ENCODE measurements at places on chromosomes 16 and 17.
A peak's percentile ranks its signal among the peaks of the same experiment; 100 is the strongest.

GRCh38 chr17:77086433-77087010 is 54.2 kb upstream of the SEC14L1 start:
- DNase-seq, result peak; percentile 74

DNA sequence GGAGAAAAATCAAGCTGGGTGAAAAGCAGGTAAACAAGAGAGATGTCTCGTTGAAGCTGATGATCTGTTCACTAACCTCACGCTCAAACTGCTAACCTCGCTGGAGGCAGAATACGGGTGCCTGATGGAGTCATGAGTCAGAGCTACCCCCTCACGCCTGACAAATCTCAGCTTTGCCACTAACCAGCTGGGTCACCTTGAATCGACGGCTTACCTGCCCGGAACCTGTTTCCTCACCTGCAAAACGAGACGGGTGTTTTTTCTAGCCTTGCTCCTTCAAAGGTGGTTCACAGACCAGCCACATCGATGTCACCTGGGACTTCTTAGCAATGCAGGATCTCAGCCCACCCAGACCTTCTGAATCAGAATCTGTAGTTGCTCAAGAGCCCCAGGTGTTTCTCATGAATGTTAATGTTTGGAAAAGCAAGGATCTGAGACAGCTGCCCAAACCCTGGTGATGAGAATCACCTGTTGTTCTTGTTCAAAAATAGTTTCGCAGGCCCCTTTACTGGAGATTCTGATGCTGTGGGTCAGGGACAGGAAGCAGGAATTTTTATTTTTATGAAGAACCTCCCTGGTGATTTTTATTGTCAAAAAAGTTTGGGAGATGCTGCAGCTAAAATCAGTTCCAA is 56.9 kb downstream of the MARCHF10 start:
- DNase-seq, result no peak

DNA sequence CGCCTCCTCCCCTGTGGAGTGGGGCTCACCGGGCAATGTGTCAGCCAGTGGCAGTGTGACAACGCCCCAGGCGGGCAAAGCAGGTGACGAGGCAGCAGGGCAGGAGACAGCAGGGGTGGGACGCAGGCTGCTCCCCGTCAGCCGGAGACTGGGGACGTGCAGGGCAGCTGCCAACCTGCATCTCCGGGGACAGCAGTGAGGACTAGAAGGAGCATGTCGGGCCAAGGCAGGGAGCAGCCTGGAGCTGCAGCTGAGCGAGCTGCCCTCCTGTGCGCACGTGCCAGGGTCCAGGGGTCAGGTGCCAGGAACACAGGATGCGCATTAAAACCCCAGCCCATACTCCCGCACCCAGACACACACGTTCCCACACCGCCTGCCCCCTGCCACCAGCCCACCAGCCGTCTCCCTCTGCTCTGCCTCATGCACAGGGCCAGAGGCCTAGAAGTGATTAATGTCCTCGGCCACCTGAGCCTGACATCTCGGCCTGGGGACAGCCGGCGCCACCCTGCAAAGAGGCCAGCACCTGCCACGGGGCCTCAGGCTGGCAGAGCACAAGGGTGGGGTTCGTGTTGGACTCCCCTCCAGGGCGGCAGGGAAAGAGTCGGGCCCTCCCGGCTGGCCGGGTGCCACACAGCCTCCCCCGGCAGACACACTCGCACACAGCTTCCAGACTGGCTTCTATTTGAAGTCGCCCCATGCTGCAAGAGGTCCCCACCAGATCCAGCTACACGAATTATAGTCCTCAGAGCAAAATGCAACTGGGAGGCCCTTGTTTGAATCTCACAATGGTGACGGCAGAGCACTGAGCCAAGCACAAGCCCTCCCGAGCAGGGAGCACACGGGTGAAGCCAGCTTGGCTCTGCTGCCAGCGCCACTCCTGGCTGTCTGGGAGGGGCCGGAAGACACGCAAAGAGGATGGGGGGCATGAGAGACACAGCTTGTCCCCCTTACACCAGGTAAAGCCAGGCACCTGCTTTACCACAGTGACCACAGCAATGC is 90.4 kb downstream of the RBFOX3 start:
- DNase-seq, result no peak

- DNase-seq, result no peak
Observed at GRCh38 chr17:55830699-55831471, 80.0 kb downstream of the PCTP start.

GRCh38 chr16:67100569-67101310 is 9.0 kb upstream of the PHAF1 start:
- DNase-seq, result no peak

- DNase-seq, result no peak
Observed at GRCh38 chr17:16927641-16928321, 44.1 kb downstream of the TNFRSF13B start.

GRCh38 chr16:72561-73548 is at the start of gene RHBDF1:
RHBDF1 (minus strand) TSS chr16:72631; CDS start chr16:65015, 7,616 bp downstream.
- no peak for DNase-seq

DNA sequence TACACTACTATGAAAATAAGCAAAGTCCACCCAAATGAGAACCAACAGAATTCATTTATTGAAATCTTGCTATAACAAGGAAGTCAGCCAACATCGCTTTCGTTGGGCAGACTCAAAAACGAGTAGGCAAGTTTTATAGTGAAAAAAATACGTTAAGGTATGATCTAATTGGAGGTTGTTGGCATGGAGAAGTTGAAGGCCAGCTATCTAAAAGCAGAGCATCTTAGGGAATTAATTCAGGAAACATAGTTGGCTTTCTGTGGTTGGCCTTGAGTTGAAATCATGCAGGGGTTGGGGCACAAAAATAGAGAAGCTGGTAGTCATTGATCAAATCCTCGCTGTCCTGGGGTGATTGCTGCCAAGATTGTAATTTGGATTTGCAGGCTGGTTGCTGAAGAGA is 118.3 kb downstream of the PPM1E start:
- no peak for DNase-seq

DNA sequence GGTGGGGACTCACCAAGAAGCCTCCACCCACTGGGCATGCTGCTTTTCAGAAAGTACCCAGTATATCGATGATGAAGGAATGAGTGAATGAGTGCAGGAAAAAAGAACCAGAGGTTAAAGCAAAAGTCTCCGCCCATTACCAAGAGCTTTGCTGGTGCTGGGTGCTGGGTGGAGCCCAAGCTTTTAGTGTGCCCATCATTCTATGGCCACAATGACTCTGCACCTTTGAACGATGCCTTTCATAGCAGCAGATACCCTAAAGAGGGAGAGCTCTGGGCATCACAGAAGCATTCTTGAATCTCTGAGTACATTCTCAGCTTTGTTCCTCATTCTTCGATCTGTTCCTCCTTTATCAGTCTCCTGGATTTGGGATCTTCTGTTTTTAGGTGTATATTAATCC is 450.7 kb upstream of the CCL2 start:
- no peak for DNase-seq

GRCh38 chr16:56066617-56067016 is 124.7 kb upstream of the GNAO1 start:
- DNase-seq, result no peak

DNA sequence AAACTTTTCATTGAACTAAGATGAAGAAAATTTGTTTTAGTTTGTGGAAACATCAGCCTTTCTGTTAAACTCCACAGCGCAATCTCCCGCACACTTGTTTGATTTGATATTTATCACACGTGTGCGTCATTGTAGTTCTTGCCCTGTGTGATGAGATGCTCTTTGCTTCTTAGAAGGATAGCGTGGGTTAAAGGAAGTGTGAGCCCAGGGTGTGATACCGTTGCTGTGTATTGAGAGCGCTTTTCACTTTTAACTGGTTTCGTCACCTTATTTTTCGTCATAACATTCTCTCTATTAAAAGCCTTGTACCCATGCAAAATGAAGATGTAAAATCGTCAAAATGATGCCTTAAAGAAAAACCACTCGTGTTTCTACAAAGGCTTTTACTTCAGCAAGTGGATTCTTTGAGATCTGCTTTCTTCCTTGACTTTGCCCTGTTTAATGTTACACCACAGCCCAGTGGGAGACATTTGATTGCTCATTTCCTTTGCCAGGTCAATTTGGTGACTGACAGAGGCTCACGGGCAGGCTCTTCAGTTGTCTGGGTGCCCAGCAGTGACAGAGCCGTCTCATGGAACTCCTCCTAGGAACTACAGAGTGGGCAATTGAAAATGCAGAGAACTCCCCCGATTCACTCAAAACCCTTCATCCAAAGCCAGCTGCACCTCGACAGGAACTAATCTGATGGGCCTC is 61.1 kb downstream of the RPA1 start:
- no peak for DNase-seq

- no peak for DNase-seq
Observed at GRCh38 chr17:36934692-36935630, 2.3 kb upstream of the LHX1 start.

DNA sequence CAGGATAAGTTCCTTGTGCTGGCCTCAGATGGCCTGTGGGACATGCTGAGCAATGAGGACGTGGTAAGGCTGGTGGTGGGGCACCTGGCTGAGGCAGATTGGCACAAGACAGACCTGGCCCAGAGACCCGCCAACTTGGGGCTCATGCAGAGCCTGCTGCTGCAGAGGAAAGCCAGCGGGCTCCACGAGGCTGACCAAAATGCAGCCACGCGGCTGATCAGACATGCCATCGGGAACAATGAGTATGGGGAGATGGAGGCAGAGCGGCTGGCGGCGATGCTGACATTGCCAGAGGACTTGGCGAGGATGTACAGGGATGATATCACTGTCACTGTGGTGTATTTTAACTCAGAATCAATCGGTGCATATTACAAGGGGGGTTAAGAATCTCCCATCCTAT is 5.2 kb downstream of the PDP2 start:
- DNase-seq, result no peak

GRCh38 chr17:28901866-28902818 is 737 bp downstream of the DHRS13 start:
- DNase-seq, result no peak

GRCh38 chr16:24819462-24820040 is 26.2 kb upstream of the SLC5A11 start:
- DNase-seq, result no peak

DNA sequence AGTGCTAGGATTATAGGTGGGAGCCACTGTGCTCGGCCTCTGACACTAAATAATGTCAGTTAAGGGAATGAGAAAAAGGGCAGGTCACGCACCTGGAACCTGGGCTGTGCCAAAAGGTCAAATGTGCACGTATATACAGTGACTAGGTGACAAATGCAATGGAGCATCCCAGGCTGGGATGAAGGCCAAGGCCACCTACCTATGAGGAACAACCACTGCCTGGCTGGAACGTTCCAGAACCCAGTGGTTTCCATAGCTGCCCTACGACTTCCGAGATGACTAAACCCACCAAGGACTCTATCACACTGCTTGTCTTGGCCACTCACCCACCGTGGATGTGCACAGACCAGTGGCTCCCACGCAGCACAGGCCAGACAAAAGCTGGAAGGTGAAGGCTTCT is 16.1 kb downstream of the ZNF500 start:
- DNase-seq, result no peak

GRCh38 chr17:42778570-42778969 is 1.8 kb upstream of the WNK4 start:
- DNase-seq, result no peak

- DNase-seq, result no peak
Observed at GRCh38 chr17:81513753-81514488, 1.3 kb upstream of the ACTG1 start.

- no peak for DNase-seq
Observed at GRCh38 chr16:28183484-28183883, 28.3 kb downstream of the XPO6 start.

- peak; percentile 47 for DNase-seq
Observed at GRCh38 chr17:75876190-75876937, 2.0 kb downstream of the TRIM47 start.

DNA sequence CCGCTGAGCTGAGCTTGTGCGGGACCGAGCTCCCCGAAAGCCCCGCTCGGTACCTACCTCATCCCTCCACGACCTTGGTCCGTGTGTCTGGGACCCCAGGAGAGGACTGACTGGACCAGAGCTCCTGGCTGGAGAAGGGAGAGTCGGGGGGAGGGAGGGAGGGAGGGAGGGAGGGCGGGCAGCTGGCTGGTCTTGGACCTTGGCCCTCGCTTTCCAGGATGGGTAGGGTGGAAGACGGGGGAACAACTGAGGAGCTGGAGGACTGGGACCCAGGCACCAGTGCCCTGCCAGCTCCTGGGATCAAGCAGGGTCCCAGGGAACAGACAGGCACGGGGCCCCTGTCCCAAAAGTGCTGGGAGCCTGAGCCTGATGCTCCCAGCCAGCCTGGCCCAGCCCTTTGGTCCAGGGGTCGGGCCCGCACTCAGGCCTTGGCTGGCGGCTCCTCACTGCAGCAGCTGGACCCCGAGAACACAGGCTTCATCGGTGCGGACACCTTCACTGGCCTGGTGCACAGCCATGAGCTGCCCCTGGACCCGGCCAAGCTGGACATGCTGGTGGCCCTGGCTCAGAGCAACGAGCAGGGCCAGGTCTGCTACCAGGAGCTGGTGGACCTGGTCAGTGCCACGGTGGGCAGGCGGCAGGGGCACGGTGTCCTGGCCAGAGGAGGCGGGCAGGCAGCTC is 553 bp downstream of the RHBDL1 start:
- no peak for DNase-seq

GRCh38 chr17:50593321-50593720 is 32.8 kb downstream of the CACNA1G start:
- no peak for DNase-seq

GRCh38 chr17:72826602-72827001 is 265.9 kb downstream of the SLC39A11 start:
- DNase-seq, result no peak

- DNase-seq, result no peak
Observed at GRCh38 chr17:14317383-14317782, 16.5 kb downstream of the HS3ST3B1 start.

- DNase-seq, result no peak
Observed at GRCh38 chr17:75371339-75371738, 34.1 kb downstream of the GRB2 start.

GRCh38 chr17:41614098-41614497 is 1.5 kb upstream of the KRT16 start:
- no peak for DNase-seq

DNA sequence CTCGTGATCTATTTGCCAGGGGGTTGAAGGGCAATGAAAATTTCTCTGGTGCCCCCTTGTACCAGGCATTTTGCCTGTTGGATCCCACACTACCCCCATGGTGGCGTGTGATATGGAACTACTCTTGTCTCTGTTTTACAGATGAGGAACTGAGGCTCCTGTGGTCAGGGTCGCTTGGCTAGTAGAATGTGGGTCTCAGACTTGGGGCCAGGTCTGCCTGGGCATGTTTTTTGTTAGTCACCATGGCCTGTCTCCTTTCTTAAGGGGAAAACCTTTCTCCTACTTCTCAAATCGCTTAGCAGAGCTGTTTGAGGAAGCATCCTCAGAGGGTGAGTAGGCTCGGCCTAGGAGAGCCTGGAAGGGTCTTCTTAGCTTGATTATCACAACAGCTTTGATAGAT is 51.2 kb downstream of the CLEC16A start:
- DNase-seq, result no peak

DNA sequence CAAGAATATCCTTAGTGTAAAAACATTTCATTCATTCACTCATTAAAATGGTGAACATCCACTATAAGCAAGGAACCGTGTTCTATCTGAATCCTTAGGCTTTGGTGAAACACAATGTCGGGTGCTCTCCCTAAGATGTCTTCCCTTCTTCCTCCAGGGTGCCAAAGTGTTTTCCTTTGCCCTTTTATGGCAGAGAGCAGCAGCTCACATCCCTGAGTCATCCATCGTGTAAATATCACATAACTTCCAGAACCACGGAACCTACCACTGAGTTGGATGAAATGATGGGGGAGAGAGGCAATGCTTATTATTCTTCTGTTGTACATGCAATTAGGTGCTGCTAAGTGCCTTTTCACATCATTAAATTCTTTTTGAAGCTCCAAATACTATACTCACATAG is 50.2 kb downstream of the DNAH3 start:
- DNase-seq, result no peak

Data from stimulated activated CD8-positive, alpha-beta memory T cell treated with anti-CD3 and anti-CD28 coated beads, Interleukin-7, amount 100 ng/mL, for 1 hour (primary cell).